ENCODE measurements at places on chromosomes 11 and 22.

- no peak for DNase-seq
Observed at GRCh38 chr11:6405846-6406245, 13.0 kb downstream of the APBB1 start.

- no peak for DNase-seq
Observed at GRCh38 chr22:46453006-46453828, 84.2 kb downstream of the CELSR1 start.

- no peak for DNase-seq
Observed at GRCh38 chr11:126039485-126040271, 23.0 kb downstream of the CDON start.

- peak; percentile 2 for DNase-seq
Observed at GRCh38 chr11:132718711-132719671, 813.3 kb downstream of the OPCML start.

- no peak for DNase-seq
Observed at GRCh38 chr11:65355013-65355775, 643 bp downstream of the TIGD3 start.

- DNase-seq, result peak; percentile 19
Observed at GRCh38 chr11:101478587-101479369, 105.0 kb downstream of the TRPC6 start.

- DNase-seq, result no peak
Observed at GRCh38 chr11:66417000-66417399, 3.8 kb upstream of the NPAS4 start.

- no peak for DNase-seq
Observed at GRCh38 chr22:23549198-23549595, 30.9 kb downstream of the IGLL1 start.

GRCh38 chr22:45271667-45272201 is 13.0 kb upstream of the UPK3A start:
- DNase-seq, result peak; percentile 46

GRCh38 chr11:119493712-119494111 is 70.7 kb upstream of the THY1 start:
- no peak for DNase-seq

- DNase-seq, result no peak
Observed at GRCh38 chr11:39120890-39121289, 2338.6 kb downstream of the LRRC4C start.

DNA sequence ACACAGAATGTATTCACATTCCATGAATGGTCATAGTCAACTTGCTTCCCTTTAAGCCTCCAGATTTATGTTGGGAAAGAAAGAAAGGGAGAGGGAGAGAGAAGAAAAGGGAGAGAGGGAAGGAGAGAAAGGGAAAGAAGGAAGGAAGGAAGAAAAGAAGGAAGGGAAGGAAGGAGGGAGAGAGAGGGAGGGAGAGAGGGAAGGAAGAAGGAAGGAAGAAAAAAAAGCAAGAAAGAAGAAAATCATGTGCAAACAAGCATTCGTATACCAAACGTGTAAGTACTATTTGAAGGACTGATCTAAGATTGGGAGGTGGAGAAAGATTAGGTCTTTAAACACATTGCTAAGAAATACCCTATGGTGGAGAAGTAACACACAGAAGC is 23.9 kb upstream of the ARHGAP20 start:
- no peak for DNase-seq

DNA sequence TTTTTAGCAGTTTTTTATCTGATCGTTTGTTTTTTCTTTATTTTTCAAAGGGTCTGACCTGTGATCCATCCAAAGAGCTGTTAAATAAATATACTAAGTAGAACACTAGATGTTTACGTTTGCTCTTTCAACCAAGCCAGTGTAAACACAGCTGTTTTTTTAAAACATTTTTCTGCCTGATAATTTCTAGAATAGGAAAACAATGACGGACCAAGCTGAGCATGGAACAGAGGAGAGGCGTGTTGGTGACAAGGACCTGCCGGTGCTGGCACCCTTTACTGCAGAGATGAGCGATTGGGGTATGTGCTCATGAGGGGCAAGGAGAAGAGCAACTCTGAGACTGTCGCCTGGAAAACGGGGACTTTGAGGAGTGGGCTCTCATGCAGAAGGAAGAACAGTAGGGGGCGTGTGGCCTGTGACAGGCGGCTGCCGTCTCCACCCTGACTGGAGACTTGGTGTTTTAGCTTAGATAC is 28.6 kb upstream of the PANX2 start:
- DNase-seq, result no peak

- DNase-seq, result peak; percentile 45
Observed at GRCh38 chr11:33633251-33634003, 67.2 kb downstream of the C11orf91 start.

DNA sequence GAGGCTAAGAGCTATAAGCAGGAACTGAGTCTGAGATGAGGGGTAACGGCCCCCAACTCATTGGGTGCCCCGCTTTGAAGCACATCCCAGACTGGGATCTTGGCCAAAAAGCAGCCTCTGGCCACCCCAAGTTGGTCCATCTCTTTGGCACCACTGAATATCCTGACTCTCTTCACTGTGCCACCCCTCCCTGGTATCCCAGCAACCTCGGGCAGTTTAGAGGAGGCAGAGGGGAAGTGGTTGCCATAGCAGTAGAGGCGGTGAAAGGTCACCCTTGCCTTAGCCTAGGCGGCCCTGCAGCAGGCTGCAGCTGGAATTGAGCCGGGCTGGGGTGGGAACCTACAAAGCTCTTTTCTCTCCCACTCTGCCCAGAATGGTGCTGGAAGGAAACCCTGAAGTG is 1.1 kb downstream of the PELI3 start:
- DNase-seq, result peak; percentile 54

DNA sequence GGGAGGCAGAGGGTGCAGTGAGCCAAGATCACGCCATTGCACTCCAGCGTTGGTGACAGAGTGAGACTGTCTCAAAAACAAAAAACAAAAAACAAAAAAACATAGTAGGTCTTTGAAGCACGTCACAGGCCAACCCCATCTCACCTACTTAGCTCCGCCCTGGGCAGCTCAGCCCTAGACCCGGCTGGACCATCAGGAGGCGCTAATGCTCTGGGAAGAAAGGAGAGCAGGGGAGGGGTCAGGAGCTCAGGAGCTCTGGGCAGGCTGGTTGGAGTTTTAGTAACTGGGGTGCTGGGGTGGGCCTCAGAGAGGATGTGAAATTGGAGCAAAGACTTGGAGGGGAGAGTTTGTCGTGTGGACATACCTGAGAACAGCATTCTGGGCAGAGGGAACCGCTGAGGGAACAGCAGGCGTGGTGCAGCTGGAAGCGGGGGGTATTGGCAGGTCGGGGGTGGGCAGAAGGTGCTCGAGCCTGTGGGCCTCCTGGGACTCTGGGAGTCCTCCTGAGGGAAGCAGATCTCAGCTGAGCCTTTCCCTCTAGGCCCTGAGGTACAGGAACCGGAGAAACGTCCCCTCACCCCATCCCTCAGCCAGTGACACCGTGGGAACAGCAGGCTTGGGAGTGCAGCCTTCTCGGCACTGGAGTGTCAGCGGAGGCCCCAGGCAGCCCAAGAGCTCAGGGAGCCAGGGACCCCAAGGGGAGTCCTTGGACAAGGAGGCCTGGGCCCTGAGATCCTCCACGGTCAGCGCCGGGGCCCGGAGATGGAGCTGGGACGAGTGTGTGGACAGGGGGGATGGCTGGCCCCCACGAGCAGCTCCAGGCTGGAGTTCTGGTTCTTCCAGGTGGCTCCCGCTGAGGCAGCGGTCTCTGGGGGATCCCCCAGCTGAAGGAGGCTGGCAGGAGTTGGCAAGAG is 2.2 kb upstream of the RPS6KA4 start:
- DNase-seq, result no peak

- DNase-seq, result peak; percentile 15
Observed at GRCh38 chr22:26804911-26805539, 147.6 kb downstream of the MIAT start.

DNA sequence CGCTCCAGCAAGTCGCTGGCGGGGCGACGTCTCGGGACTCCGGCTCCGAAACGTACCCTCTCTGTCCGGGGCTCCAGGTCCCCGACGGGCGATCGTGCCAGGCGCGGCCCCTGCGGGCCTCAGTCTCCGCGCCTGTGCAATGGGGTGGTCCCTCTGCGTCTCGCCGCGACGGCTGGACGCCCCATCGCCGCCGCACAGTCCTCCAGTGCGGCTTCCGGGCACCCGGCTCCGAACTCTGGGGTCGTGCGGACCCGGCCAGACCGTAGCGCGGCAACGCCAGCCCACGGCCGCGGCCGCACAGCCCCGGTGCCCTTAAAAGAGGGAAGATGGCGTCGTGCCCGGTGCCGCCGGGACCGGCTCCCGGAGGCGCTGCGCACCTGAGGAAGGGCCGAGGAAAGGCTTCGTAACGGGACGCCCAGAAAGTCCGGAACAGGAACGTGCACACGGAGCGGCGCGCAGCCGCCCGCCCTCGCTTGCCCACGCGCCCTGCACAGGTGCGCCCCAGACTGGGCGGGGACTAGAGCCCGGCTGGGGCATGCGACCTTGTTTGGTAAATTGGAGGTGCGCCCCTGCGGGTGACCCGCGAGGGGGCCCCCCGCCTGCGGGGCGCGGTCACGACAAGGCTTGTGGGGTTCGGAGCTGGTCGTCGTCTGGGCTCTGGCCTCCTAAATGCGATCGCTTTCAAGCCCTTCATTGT is 525 bp downstream of the BIK start:
- DNase-seq, result no peak

GRCh38 chr22:42357634-42358296 is 74.4 kb downstream of the NFAM1 start:
- DNase-seq, result no peak

DNA sequence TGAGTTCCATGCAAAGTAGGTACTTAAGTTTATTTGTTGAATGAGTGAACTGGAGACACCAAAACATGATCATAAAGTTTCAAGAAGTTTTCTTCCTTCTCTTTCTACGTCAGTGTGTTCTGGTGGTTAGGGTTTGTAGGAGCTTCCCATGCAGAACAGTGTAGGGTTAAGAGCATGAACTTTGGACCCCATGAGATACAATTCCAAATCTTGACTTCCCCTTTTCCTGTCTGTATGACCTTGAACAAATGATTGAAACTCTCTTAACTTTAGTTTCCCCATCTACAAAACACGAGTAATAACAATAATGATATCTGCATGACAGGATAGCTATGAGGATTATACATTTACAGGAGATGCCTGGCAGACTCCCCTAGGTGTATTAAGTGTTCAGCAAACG is 41.0 kb upstream of the TENM4 start:
- no peak for DNase-seq

- no peak for DNase-seq
Observed at GRCh38 chr22:44532552-44532951, 34.5 kb upstream of the RTL6 start.

DNA sequence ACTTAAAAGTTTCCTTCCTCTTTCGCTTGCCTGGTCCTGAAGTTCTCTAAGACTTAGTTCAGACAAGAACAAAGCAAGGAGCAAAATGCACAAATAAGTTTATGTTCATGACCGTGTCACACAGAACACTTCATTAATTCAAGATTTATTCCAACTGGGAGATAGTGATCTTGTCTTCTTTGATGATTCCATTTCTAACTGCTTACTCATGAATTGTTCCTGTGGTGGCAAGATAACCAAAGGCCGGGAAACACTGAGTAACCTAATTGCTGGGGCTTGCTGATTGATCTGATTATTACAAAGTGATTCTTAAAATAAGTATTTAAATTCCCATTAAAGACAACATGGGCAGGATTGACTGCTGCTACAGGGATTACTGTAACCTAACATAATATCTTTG is 1462.9 kb upstream of the RAG2 start:
- DNase-seq, result no peak

DNA sequence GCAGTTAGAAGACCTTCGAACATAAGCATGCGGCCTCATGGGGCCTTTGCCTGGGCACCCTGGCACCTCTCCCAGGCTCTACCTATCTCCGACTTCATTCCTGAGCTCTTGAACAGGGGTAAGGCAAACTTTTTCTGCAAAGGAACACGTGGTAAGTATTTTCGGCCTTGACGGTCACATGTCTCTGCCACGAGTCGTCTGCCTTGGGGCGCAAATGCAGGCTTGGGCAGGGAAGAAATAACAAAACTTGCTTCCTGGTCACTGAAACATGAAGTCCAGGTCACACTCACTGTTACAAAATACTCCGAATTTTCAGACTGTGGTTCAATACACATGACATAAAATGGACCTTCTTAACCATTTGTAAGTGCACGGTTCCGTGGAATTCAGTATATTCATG is 3.4 kb upstream of the ASCL2 start:
- no peak for DNase-seq

DNA sequence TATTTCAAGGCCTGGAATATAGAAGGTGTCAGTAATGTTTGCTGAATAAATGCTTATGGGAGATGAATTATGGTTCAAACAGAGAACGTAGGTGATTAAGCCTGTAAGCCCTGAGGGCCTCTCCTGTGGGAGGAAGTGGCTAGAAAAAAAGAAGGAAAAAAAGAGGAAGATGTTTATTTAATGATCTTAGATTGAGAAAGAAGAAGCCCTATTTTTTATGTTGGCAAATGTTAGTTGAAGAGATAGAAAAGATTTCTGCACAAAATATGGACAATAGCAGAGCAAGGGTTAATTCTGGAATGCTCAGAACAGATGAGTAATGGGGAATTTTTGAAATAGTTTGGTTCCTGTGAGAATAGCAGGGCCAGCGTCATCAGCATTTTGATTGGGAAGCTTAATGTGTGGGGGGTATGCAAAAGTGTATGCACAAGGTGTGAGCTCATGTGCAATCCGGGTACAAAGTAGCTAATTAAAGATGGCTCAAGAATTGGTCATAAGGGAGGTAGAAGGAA is 95.7 kb downstream of the TEAD1 start:
- peak; percentile 83 for DNase-seq

DNA sequence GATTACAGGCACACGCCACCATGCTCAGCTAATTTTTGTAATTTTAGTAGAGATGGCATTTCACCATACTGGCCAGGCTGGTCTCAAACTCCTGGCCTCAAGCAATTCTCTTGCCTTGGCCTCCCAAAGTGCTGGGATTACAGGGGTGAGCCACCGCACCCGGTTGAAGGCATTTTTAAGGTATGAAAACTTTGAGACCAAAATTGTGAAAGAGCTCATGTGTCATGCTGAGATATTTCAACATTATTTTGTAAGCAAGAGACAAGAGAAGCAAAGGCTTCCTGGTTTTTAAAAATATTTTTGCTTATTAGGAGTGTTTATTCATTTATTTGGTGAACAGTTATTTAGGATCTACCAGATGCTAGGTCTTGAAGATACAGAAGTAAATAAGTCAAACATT is 6.8 kb downstream of the NHERF4 start:
- peak; percentile 56 for DNase-seq

DNA sequence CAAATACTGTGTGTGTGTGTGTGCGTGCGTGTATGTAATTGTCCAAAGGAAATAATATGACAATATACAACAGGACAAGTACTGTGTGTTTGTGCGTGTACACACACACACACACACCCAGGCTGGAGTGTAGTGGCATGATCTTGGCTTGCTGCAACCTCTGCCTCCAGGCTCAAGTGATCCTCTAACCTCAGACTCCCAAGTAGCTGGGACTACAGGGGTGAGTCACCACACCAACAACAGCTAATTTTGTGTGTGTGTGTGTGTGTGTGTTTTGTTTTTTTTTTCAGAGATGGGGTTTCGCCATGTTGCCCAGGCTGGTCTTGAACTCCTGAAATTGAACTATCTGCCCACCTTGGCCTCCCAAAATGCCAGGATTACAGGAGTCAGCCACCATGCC is 61.5 kb downstream of the NUP98 start:
- no peak for DNase-seq
